ENCODE measurements at places on chromosomes 5 and 9.

DNA sequence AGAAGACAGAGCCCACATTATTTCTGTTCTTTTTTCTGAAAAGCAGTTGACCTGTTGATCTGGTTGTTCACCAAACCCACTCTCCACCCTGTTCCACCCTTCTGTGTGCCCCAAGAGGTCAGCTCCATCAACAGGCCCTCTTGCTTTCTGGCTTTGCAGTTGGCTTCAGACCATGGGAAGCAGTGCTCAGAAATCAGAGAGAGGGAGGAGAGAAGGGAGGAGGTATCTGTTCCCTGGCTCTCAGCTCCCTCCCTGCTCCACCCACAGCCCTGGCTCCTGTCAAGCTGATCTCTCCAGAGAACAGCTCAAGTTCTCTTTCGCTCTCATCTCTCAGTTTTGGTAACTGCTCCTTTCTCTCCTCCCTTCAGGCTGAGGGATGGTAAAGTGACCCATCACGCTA lies 144.2 kb upstream of the RAI14 start:
- no peak for DNase-seq

DNA sequence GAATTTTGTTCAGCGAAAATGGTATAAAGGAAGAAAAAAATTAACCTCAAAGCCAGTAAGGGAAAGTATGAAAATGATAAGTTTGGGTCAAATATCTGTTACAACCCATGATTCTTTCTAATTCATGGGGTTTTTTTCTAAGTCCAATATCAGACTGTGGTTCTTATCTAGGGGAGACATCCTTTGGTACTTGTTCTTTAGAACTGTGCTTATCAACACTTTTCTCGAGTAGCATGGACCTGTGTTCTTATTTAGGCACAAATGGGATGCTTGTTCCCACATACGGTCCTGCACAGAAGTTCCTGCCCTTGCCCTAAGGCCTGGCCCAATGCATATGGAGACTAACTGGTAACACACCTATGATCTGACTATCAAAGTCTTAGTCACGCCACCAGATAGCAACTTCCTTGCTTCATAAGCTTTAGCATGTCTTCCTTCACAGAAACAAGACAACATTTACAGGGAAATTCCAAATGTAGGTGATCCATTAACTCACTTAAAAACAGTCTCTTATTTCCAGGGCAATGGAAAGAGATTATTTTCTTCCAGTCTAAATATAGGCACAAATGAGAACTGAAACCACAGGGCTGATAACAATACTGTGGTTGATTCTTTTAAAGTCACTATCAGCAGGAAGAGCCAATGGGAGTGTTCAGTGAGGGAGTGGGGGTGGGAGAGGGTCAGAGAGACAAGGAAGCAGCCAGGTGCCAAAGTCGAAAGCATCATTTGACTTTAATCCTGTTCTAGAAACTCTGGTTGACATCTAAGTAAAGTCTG lies 268.8 kb upstream of the ANKRD55 start:
- no peak for DNase-seq

DNA sequence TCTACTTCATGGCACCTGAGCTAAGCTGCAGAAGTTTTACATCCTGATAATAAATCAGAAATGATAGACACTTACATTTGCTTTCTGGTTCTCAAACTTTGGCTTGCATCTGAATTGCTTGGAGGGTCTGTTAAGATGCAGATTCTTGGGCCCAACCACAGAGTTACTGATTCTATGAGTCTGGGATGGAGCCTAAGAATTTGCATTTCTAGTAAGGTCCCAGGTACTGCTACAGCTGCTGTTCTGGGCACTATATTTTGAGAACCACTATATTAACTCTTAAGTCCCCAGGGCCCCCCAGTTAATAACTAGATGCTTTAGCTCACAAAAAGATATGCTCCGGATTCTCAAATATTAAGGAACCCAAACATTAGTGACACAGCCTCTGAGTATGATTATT lies 69.8 kb upstream of the DAB2 start:
- no peak for DNase-seq

- no peak for DNase-seq
These were observed 13.7 kb upstream of the ARAP3 start for GRCh38 chr5:141695627-141696215.
